ENCODE measurements at places on chromosomes 7 and 10.

DNA sequence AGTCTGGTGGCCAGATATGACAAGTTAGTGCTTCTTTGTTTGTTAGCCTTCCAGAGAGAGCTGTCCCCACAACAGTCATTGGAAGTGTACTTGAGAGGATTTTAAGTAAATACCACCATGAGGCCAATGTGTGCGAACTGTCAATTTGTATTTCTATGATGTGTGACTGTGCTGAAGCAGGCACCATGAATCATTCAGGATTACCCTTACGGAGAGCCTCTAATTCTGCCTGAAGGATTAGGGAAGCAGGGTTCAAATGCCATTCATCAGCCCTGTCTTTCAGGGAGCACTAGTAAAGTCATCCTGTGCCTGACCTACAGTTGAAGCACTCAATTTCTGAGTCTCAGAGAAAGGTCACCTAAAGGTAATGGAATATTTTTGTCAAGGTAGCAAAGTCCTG lies 109.3 kb downstream of the GATA3 start:
- DNase-seq: peak; percentile 27

DNA sequence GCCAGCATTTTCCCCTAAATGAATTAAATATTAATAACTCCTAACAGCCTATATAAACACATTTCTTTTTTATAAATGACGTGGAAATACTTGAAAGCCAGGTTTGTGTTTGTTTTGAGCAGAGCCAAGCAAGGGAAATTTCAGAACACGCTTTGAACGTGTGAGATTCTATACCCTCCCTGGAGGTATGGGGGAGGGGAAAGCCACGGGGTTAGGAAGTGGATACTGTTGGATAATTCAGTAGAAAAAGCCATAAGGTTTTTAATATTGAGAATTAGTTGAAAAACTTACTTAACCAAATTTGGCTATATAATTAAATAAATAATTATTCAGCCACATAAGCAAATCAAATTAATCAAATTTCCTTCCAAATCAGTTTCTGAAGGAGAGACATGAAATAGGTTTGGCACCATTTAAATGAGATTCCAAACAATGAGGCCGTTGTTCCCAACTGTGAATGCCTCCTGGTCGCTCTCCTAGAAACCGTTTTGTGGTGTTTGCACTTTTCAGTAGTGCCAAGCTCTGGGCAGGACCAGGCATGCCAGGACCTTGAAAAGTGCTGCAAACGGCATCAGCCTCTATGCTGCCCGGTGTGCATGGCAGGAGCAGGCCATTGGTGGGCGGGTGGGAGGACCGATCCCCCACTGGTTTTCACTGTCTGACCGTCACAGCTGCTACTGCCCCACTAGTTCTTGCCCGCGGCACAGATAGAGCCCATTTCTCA lies 88.1 kb downstream of the SEPTIN14 start:
- peak; percentile 74 for DNase-seq

- DNase-seq: no peak
Measured at GRCh38 chr7:22668971-22669401, 58.0 kb upstream of the IL6 start.

GRCh38 chr7:106071356-106071998 lies 40.6 kb downstream of the SYPL1 start:
- DNase-seq: peak; percentile 95

DNA sequence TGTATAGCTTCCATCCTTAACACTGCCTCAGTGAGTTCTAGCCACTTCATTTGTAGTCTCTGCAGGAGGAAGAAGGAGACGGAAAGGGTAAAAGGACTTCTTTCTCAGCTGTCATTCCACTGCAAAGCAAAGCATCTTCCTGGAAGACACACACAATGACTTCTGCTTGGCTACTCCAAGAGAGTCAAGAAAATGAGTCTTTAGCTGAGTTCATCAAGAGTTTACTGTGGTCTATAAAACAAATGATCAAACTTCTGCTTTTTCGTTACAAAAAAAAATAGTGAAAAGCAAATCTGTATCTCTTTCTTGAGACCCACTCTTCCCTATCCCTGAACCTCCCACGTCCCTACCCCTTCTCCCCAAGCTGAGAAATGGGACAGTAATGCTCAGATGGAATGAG lies 205.0 kb upstream of the AHR start:
- DNase-seq: no peak

- no peak for DNase-seq
Measured at GRCh38 chr10:6082496-6083395, 6.1 kb upstream of the RBM17 start.

DNA sequence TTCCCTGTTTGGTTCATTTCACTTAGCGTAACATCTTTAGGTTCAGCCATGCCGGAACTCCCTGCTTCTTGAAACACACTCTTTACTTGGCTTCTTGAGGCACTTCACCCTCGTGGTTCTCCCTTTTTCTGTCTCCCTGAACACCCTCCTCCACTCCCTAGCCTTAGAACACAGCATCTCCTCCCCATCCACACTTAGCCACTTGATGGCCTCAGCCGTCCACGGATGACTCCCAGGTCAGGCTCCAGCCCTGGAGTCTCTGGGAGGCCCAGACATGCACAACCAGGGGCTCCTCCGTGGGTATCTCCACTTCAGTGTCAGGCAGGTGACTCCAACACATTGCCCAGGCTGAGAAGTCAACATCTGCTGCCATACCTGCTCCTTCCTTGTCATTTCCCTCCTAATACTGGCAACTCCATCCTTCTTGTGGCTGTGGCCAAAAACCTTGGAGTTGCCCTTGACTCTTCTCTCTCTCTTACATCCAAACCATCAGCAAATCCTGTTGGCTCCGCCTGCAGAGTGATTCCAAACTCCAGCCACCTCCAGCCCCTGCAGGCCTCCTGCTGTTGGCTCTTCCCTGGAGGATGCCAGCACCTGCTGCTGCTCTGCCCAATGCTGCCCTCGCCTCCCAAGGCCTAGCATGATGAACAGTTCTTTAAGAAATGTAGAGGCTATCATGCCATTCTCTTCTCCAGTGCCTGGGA lies 8.4 kb upstream of the INMT start:
- peak; percentile 26 for DNase-seq

GRCh38 chr10:129199826-129200225 lies 267.2 kb upstream of the MGMT start:
- no peak for DNase-seq

DNA sequence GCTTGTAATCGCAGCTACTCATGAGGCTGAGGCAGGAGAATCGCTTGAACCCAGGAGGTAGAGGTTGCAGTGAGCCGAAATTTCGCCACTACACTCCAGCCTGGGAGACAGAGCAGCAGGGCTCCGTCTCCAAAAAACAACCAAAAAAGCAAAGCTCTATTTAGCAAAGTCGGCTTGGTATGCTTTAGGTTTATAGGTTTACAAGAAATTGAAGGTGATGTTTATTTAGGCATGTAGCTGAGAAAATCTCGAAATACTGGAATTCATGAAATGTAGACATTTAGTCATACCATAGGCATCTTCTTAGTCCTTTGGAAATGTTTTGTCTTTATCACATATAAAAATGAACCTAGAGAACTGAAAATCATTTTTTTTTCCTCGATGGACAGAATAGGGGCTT lies 453.8 kb upstream of the ANKRD30A start:
- peak; percentile 12 for DNase-seq

DNA sequence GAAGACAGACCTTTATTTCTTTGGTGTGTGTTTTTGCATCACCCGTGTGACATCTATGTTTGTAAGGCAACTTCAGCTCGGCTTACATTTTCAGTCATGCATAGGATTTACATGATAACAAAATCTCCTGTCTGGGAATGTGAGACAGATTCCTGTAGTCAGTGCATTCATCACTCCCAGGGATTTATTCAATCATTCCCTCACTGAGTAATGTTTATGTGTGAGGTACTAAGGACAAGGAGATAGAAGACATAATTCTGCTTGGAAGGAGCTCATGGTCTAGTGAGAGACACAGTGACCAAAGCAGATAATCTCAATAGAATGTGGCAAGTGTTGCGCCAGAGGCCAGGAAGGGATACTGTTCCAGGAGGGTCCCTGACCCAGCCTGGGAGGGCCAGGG lies 35.2 kb upstream of the BMPER start:
- DNase-seq: no peak

DNA sequence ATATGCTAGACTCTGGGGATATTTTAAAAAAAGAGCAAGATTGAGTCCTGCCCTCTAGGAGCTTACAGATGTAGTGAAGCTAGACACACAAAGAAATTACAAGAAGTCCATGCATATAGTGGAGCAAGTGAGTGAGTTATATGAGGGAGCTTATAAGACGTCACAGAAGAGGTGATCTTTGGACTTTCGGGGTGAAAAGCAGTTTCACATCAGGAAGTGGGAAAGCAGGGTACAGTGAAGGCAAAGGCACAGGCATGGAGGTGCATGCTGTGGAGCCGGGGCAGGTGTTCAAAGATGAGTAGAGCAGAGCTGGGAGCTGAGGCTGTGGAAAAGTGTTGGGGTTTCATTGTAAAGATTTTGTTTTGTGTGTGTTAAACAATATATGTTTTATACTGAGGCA lies 38.5 kb upstream of the EXOC6 start:
- no peak for DNase-seq

- DNase-seq: peak; percentile 90
Measured at GRCh38 chr10:87761892-87762291, 56.1 kb downstream of the ATAD1 start.

DNA sequence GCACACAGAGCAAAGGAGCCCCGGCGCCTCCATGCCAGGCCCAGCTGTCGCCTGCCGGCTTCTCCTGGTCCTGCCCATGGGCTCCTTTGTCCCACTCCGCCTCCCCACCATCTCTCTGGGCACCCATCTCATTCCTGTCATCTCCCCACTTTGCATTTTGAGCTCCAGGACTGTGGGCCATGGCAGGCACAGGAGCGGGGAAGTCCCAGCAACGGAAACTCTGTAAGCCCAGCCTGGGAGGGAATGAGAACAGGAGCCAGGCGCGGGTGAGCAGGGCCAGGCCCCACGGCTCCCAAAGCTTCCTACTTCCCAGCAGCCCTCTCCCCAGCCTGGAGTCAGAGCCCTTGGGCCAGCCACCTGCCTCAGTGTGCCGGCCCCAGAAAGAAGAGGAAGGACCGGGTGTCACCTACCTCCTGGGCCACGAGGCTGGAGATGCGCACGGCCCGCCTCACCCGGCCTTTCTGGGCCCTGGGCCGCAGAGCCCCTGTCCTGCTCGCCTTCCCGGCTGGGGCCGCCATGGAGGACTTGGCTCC lies 23.1 kb downstream of the KCNH2 start:
- DNase-seq: no peak

DNA sequence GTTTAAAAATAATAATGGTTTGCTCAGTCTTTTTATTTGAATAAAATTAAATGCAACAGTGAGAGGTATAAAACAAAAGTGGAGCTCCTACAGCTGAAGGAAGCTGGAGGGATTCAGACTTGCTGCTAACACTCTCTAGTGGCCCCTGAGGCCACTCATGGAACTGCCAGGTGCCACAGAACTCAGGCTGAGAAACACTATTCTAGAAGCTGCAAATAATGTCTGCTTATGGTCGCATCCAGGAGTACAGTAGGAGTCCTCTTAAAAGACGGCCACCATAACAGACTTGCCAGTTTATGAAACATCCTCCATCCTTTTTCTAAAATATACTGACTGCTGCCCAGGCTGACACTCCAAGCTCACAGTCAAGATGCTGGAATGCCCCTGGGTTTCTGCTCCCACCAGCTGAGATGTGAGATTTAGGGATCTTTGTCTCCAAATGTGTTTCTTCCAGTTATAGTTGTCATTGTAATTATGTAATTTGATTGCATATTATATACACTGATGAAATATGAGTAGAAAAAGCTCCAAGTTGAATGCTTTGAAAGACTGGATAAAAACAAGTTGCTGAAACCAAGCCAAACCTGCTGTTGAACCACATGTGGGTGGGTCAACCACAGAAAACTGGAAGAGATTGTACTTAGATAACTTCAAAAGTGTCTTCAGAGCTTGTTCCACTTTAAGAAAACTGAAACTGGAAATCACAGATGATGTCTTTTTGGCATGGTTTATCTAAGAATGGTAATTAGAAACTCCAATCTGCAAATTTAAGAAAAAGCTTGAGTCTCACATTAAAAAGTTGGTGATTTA lies 213.7 kb upstream of the AOAH start:
- no peak for DNase-seq

GRCh38 chr10:106511917-106512316 lies 652.6 kb downstream of the SORCS1 start:
- no peak for DNase-seq

DNA sequence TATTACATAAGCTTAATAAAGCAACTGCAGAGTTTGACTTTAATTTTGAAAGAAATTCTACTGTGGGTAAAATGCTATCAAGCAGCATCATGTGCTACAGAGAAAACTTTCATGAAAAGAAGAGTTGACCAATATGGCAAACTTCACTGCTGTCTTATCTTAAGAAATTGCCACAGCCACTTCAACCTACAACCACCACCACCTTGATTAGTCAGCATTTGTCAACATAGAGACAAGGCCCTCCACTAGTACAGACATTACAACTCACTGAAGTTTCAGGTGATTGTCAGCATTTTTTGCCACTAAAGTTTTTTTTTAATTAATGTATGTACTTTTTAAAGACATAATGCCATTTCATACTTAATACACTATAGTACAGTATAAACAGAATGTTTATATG lies 350.3 kb downstream of the HPSE2 start:
- peak; percentile 19 for DNase-seq

- DNase-seq: peak; percentile 74
Measured at GRCh38 chr10:68992636-68993440, 4.2 kb downstream of the KIFBP start.

- DNase-seq: peak; percentile 67
Measured at GRCh38 chr7:134593530-134594392, 44.9 kb downstream of the AKR1B15 start.

DNA sequence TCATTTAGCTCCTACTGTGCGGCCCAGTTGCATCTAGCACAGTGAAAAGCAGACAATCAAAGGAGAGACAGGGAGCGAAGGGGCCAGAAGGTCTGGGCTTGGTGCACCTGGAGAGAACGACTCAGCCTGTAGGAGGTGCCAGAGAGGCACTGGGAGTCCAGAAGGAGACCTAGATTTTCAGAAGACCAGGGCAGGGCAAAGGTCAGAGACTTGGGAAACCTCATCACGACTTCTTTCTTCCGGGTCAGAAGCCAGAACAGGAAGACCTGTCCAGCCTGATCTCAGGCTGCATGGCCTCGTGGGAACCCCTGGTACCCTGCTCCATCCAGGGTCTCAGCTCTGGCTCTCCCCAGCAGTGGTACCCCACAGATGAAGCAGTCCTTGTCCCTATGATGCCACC lies 5.2 kb downstream of the AGAP3 start:
- no peak for DNase-seq

- DNase-seq: no peak
Measured at GRCh38 chr7:106278695-106279094, 6.1 kb downstream of the NAMPT start.

DNA sequence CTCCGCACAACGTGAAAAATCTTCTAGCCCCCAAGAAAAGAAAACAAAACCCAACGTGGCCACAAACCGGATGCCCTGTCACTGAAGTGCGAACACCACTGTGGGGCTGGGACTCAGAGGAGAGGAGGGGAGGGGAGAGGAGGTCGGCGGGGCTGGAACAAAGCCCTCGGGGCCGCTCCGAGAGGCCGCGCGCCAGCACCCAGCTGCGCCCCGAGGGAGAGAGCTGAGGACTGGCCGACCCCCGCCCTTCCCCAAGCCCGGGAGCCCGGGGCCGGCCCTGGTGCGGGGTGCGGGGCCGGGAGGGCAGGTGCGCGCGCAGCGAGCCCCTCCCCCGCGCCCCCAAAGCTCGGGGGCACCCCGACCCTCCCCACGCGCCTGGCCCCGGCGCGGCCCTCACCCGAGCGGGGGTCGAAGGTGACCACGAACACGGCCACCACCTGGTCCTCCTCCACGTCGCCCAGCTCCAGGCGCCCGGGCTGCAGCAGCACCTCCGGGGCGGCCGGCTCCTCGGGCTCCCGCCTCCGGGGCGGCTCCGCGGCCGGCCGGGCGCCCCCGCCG lies 398 bp downstream of the DENND11 start:
- peak; percentile 23 for DNase-seq
